ENCODE measurements at places on chromosomes 4 and X.

DNA sequence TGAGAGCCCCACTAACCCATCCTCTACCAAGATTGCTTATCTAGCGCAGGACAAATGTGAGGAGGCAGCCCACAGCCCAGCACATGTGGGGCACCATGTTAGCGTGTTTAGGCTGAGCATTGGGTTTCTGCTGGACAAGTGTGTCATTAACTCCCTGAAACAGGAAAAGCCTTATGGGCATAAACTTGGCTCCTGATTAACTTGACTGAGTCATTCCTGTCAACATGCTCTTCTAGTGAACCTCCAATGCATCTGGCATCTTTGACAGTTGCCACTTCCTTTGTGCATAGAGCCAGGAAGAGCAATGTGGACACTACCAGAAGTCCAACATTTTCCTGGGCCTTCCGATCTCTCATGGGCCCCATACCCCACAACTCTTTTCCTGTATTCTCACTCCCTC, 2.5 kb downstream of the SPIN2A start:
- DNase-seq: no peak

DNA sequence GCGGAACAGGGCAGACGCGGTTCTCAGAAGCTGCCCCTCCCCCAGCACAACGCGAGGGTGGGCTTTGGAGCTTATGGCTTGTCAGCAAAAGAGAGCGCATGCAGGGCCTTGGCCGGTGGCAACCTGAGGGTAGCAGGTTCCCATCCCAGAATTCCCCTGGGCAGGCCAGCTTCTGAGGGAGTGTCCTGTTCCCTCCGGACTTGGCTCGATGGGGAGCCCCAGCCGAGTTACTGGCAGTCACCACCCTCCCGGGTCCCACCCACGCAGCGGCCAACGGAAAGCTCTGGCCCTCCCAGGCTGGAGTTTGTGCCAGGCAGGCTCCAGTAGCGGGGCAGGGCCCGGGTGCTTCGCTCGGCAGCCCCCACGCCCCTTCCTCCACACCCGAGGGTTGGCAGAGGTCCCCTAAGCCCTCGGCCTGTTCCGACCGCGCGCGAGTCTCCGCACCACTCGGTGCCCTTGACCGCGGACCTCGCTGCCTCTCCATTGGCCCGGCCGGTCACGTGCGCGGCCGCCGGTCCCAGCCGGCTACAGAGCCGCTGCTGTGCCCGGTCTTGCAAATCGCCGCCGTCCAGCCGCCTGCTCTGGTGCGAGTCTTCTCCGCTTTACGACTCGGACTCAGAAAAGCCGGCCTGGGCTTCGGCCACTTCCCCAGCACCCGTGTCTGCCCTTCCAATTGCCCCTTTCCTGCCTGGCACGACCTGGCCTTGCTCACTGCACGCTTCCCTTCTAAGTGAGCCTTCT, 20.9 kb upstream of the MTM1 start:
- no peak for DNase-seq

DNA sequence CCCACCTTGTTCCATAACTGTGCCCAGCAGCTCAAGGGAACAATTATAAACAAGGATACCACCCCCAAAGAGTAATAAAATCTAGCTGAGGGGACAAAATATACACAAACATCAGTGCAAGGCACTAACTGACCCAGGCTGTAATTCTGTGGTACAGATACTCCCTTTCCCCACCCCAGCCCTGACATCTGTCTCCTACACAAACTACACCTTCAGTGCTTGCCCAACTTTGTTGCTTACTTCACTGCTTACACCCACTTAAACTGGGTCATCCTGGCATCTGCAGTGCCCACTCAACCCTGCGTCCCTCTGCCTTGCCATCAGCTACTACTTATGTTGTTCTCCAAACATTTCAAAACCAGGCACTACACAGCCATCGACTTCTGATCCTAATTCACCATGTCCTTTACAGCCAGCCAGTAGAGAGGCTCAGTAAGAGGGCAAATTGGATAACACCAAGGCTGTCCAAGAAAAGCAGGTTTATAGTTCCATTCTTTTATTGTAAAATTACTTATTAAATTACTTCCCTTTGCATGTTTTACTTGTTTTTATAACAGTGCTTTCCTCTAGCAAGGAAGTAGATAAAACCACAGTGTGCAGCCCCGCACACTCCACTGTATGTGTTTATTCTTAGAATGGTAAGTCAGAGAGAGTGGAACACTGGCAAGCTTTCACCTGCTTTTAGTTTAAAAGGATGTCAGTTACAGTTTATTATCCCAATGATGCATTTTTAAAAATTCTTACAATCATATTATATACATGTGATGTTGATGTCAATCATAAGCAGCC, 149.6 kb downstream of the INPP4B start:
- no peak for DNase-seq

GRCh38 chrX:120023259-120023658, 54.2 kb downstream of the RHOXF2B start:
- no peak for DNase-seq

DNA sequence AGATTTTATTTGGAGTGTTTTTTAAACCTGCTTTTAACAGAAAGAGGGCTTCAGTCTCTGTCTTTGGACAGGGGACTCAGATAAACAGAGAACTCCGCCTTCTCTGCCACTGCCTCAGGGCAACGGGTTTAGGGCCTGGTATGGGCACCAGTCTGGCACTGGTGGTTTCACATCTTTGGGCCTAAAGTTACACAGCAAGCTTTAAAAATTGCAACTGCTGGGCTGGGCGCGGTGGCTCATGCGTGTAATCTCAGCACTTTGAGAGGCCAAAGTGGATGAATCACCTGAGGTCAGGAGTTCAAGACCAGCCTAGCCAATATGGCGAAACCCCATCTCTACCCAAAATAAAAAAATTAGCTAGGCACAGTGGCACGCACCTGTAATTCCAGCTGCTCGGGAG, 10.3 kb upstream of the NAT8L start:
- no peak for DNase-seq

DNA sequence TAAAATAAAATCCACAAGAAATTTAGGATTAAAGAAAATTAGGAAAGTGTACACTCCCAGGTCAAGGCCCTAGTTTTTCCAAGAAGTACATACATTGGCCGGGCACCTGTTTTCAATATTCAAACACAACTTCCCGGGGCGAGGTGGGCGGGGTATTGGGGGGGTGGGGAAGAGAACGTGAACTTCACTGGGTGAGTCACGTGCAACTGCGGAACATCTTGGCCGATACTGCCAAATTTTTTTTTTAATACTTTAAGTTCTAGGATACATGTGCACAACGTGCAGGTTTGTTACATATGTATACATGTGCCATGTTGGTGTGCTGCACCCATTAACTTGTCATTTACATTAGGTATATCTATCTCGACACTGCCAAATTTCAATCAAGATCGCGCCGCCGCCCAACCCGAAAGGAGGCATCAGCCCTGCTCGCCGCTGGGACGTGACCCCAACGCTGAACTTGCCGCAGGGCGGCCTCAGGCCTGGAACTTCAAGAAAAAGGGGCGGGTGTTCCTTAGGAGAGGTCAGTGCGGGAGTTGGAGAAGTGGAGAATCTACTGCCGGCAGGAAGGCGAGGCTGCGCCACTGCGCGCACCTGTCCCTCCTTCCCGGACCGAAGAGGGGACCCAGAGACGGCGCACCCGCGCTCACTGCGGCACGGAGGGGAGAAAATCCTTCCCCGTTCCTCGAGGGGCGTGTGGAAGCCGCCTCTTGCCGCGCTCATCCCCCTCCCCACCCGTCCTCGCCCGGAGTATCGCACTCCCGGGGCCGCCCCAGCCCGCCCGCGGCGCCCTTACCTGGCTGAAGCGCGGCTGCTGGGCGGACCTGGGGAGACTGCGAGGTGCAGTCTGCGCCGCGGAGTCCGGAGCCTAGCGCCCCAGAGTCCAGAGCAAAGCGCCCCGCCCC, at the start of gene TEC:
Gene TEC (minus strand): TSS at position 883 of the 905 bp plus-strand sequence. CDS start 41,224 bp downstream, outside the sequence.
- no peak for DNase-seq
